ENCODE measurements at places on chromosomes 12 and 14.

DNA sequence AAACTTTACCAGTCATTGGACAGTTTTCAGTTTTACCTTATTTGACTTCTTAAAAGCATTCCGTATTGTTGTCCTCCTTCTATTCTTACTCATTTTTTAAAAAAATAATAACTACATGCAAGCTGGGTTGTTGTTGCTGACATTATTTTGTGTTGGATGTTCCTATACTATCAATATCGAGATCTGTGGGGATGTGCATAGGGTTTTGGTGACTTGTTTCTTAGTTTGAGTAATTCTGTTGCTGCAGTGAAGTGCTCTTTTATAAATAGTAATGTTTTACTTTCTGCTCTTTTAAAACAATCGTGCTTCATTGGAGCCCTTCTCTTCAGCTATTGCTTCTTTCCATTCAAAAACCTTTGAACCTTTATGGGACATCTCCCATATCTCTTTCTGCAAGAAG is 79.4 kb downstream of the METTL25 start:
- DNase-seq = no peak

DNA sequence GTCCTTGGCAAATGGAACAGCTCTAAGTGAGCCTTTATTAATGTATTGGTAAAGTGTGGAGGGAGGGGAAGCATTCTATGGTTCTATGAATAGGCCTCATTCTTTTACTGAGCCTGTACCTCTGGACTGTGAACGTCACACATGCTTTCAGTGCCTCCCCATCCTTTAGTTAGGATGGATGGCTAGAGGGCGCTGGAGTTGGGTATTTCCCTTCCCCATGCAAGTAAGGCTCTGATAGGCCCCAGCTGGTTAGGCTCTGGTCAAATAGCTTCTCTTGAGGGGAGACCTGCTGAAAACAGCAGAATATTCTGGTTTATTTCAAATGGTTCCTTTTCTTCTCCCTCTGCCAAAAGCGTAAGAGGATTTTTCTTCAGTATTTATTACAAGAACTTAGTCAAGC is 860.9 kb upstream of the MDGA2 start:
- DNase-seq = no peak

GRCh38 chr12:66066137-66066928 is 64.2 kb downstream of the LLPH start:
- no peak for DNase-seq

DNA sequence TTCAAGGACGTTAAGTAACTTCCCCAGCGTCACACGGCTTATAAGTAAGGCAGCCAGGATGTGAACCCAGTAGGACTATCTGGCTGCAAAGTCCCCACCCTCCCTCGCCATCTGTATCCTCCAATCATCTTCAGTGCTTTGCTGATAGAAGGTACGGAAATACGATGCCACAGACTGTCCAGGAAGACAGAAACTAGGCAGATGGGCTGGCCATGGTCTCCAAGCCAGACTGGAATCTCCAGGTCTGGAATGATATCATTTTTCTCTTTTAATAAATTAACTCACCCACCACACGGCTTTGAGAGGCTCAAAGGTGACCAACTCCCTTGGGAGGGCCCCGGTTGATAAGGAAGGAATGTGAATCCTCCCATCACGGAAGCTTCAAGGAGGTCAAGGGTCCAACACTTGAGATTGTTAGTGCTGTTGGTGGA is 16.3 kb upstream of the BDKRB1 start:
- DNase-seq = no peak

- DNase-seq = no peak
These were observed 3.5 kb downstream of the TAC3 start for GRCh38 chr12:57012600-57013465.

DNA sequence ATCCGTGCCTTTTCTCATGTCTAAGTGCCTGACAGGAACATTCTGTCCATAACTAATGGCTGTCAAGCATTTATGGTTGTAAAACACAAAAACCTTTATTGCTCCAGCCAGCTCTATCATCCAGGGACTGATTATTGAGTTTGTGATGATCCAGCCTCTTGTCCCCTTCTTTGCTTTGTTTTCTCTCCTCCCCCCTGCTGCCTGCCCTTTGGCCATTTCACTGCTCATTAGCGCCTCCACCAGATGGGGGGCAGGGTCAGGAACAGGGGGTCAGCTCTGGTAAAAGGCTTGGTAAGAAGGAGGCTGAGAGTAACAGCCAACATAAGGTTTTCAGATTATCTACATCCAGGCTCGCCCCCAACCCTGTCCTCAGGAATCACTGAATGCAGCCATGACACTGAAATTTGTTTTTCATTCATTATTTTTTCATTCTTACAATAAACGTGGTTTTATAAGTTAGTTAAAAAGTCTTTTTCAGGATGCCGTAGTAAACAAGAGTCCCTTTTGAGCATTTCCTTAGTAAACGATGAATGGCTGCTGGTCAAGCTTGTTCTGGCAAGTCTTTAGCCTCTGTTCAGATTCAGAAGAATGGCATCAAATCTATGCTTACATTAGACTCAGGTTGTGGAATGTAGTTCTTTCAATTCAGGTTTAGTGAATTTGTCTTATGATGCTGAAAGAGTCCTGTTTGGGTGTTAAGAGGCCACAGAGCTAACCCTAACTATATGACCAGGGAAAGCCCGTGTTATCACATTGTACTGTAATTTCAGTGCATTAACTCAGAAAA is 21.7 kb downstream of the HMGA2 start:
- no peak for DNase-seq

DNA sequence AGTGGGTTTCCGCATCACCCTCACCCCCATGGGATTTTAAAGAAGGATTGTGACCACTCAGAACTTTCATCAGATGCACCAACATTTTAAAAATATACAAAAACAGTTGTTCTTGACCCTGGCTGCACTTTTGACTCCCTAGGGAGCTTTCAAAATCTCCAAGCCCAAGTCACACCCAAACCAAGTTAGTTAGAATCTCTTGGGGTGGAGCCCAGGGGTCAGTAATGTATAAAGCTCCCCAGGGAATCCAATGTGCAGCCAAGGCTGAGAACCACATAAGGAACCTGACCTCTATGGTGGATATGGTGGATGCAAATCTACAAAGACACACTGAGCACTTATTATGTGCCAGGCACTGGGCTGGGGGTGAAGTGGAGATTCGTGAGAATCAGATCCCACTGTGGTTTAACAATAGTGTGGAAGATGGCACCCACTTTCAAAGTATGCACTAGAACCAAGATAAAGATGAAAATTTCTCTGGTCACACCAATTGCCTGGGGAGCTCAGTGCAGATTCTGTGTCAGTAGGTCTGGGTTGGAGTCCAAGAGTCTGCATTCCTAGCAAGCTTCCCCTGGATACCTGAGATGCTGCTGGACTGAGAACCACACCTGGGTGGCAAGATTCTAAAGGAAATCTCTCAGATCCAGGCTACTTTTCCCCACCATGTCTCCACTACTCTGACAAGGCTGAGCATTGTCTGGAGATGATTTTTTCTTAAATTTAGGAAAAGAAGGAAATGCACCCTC is 18.9 kb upstream of the CMKLR1 start:
- no peak for DNase-seq

GRCh38 chr14:85263916-85264675 is 265.8 kb upstream of the FLRT2 start:
- DNase-seq = no peak

DNA sequence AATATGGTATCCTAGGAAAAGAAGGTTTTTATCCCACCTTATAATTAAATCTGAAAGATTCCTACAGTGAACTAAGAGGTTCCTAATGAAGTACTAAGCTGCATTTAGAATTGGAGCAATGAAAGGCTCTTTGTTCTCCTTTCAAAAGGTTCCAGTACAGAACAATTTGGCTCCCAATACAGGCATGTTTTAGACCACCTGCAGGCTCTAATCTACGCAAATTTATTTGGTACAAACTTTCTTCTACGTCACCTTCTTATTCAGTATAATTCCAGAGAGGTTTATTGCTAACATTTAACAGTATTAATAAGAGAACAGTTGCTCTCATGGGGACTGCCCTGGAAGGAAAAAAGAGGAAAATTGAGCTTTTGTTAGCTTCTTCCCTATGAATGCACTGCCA is 37.6 kb upstream of the SLCO1C1 start:
- no peak for DNase-seq

GRCh38 chr12:185576-185955 is 28.4 kb downstream of the SLC6A12 start:
- DNase-seq = no peak

GRCh38 chr12:33825986-33826602 is 196.2 kb upstream of the ALG10 start:
- no peak for DNase-seq

DNA sequence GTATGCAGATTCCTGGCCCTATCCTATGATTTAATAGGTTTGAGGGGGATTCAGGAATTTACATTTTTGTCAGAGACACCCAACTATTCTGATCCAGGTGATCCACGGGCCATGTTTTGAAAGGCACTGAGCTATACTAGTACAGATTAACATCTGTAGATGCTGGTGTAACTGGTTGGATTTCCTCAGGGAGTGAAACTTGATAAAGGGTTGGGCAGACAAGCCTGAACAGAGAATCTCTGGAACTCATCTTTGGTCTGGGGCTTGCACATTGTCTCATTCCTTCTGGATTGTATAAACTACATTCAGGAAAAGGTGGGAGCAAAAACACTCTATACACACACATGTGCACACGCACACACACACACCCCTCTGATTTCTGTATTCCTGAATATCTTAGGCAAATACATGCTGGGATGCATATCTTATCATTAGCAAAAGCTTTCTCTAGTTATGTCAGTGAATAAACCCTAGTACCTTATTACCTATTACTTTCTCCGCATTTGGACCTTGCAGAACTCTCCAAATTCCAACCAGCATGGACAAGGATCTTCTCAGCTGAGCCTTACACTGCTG is 104.6 kb downstream of the SLC38A1 start:
- no peak for DNase-seq
